ENCODE measurements at places on chromosomes 4 and X.
A peak's percentile ranks its signal among the peaks of the same experiment; 100 is the strongest.

DNA sequence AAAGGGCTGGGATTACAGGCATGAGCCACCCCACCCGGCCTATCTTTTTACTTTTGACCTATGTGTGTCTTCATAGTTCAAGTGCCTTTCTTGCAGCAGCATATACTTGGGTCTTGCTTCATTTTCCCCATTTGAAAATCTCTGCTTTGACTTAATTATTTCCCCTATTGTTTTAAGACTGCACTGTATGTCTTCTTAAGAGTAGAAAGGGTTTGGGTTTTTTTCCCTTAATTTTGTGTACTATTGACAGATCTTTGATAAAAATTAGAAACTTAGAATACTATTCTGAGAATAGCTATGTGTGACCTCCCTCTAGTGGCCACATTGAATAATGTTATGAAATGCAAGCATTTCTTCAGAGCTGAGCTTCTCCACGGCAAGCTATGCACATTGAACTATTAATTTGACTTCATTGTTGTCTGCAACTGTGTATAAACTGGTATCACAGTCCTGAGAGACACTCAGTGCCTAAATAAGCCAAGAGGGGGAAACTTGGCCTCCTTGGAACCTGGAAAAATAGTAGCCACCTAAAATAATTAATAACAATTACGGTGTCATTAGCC lies 8.7 kb upstream of the SLC25A4 start:
- DNase-seq: peak; percentile 39

GRCh38 chr4:47641755-47642154 lies 156.7 kb downstream of the ATP10D start:
- DNase-seq: no peak

GRCh38 chrX:18887825-18888212 lies 96.1 kb downstream of the PHKA2 start:
- DNase-seq: no peak

- no peak for DNase-seq
These were observed 236.9 kb downstream of the TACR3 start for GRCh38 chr4:103482893-103483292.

DNA sequence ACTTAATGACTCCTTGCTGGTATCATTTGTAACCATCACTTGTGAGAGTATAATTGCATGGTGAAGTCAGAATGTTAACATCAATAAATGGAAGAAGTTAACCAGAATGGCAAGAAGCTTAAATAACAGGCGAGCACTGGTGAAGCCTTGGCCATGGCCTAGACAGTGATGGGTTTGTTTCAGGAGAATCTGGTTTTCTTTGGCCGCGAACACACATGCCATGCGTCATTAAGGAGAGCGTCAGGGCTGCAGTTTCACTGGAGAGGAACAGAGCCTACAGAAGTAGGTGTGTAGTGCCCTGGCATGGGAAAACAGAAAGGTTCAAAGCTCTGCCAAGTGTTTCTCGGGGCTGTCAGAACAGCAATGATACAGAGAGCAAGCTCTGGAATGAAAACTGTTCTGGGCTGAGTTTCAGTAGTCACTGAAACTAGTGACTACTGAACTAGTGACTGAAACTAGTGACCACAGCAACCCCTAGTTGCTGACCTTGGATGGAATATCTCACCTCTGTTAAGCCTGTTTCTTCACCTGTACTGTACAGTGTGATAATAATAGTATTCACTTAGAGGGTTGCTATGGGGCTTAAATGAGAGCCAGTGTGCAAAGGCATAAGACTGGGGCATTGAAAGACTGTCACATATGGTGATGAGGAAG lies 93.8 kb downstream of the C4orf51 start:
- peak; percentile 22 for DNase-seq

DNA sequence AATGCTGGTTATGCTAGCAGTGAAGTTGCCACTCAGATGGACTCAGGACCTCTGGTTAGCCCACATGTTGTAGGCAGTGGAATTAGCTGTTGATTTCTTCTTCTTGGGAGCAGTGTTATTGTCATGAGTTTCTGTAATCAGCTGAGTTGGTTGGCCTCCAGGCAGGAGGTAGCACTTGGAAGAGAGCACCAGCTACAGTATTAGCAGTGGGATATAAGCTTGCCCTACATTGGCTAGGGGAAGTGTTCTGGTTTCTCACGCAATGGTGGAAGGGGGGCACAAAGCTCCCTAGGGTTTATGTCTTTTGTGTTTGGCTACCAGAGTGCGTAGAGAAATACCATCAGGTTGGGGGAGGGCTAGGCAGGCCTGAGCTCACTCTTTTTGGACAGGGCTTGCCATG lies 34.0 kb upstream of the UCP1 start:
- no peak for DNase-seq

GRCh38 chrX:68692651-68693050 lies 45.2 kb downstream of the STARD8 start:
- DNase-seq: no peak

- DNase-seq: no peak
These were observed 35.2 kb downstream of the ABLIM2 start for GRCh38 chr4:8123389-8123788.

- no peak for DNase-seq
These were observed 239.1 kb downstream of the NDST4 start for GRCh38 chr4:114874321-114874720.

GRCh38 chr4:8597791-8598190 lies 5.2 kb downstream of the CPZ start:
- no peak for DNase-seq

DNA sequence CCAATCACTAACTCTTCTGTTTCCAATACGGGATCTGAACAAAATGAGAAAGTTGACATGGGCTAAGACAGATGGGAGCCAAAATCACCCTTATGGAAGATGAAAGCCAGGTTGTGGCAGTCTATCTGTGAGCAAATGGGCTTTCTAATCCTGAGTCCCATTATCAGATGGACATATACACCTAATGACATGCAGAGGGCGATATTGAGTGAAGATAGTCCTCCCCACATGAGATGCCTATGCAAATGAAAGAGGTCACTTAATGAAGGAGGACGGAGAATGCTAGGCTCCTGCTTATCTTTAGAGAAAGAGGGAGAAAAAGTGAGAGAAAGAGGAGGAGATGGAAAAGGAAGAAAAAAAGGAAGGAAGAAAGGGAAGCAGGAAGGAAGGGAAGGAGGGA lies 547.5 kb downstream of the NLGN4X start:
- no peak for DNase-seq

- DNase-seq: no peak
These were observed 42.8 kb upstream of the PRDM8 start for GRCh38 chr4:80154545-80154933.

GRCh38 chrX:121160987-121161386 lies 113.6 kb downstream of the GLUD2 start:
- DNase-seq: no peak

GRCh38 chrX:107742700-107743191 lies 32.8 kb downstream of the TSC22D3 start:
- DNase-seq: no peak

GRCh38 chr4:5112333-5113095 lies 61.2 kb downstream of the STK32B start:
- DNase-seq: no peak

- peak; percentile 68 for DNase-seq
These were observed 17.5 kb downstream of the PTTG2 start for GRCh38 chr4:37977471-37978247.

DNA sequence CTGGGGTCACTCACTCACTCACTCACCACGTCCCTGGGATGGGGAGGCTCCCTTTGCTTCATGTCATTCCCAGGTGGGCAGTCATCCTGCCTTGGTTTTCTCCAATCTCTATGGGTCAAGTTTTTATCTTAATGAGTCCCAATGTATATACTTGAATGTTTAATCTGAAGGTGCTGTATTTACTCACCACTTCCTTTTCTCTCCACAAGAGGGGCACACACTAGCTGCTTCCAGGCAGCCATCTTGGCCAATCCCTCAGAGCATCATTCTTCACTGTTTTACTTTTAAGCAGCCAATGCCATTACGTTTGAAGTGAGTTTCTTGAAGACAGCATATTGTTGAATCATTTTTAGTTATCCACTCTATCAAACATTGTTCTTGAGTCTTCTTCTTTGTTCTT lies 153.4 kb upstream of the ARSJ start:
- DNase-seq: no peak

GRCh38 chr4:72418458-72418857 lies 150.6 kb downstream of the ADAMTS3 start:
- peak; percentile 5 for DNase-seq

GRCh38 chr4:186297013-186297645 lies 31.1 kb downstream of the F11 start:
- peak; percentile 49 for DNase-seq

DNA sequence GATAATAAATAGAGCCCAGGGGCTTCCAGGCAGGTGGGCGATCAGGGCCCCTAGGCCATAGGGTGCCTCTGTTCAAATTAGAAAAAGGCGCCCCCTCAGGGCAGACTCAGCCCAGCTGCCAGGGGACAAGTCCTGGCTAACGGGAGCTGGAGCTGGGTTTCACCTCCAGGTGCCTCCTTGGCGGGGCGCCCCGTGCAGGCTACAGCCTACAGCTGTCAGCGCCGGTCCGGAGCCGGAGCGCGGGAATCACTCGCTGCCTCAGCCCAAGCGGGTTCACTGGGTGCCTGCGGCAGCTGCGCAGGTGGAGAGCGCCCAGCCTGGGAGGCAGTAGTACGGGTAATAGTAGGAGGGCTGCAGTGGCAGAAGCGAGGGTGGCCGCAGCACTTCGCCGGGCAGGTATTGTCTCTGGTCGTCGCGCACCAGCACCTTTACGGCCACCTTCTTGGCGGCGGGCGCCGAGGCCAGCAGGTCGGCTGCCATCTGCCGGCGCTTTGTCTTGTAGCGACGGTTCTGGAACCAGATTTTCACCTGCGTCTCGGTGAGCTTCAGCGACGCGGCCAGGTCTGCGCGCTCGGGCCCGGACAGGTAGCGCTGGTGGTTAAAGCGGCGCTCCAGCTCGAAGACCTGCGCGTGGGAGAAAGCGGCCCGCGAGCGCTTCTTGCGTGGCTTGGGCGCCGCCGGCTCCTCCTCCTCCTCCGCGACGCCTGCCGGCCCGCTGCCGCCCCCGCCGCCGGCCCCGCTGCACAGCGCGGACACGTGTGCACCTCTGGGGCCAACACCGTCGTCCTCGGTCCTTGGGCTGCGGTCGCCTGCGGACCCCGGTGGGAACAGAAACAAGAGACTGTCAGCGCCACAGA lies 2.4 kb downstream of the NKX3-2 start:
- no peak for DNase-seq

- no peak for DNase-seq
These were observed 203.2 kb downstream of the HTR2C start for GRCh38 chrX:114787061-114787460.

DNA sequence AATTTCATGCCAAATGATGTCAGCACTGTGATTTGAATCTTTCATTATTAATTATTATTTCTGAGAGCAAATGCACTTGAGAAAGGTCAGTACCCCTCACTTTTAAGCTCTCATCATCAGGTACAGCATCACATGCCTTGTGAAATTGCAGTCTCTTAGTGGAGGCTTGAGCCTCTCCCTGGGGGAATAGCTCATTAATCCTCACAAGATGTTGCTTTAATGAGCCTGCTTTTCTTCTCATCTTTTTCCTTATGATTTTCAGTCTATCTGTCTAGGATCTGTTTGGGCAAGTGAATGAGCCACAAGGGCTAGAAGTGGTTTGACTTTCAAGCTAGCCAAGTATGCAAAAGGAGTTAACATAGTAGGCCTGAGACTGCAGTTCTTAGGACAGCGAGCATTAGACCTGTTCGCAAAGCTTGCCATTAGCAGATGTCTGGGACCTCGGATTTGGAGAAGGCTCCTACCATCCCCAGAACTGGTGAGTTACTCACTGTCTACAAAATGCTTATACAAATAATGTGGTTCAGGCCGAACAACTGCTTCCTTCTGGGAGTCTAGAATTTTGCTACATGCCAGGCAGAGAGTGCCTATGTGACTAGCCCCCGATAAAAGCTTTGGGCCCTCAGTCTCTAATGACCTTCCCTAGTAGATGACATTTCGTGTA lies 174.5 kb downstream of the IL15 start:
- DNase-seq: no peak

GRCh38 chrX:56805399-56805798 lies 76.4 kb downstream of the NBDY start:
- DNase-seq: no peak

DNA sequence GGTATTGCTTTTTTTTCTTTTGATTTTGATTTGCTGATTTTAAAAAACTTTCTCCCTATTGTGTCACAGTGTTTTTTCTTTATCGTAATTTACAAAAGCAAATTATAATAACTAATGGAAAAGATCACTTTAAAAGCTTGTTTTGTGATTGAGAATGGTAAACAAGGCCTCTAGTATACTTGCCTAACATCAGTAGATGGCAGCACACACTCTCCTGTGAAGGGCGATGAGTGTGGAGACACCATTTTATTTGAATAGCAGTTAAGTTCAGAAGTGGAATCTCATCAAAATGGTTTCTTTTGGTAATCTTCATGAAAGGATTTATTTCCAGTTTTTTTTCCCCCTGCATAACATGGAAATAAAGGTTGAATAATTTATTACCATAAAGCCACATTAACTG lies 72.3 kb downstream of the PAK3 start:
- peak; percentile 27 for DNase-seq

DNA sequence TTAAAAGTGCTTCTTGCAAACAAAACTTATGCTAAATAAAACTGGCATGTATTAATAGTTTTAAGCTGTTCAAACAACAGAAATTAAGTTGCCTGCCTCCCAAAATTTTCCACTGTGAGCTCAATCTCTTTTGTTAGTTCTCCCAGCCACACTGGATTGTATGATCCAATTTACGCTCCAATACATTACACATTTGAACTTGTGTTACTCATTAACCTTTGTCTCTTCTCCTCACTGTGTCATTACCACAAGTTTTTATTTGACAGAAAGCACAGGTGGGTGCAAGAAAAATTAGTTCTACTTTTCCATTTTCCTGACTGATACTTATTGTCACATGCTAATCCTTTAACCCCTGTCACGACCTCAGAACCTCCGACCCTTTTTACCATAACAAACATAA lies 55.5 kb downstream of the SHISA3 start:
- no peak for DNase-seq

GRCh38 chrX:123190096-123190495 lies 6.0 kb downstream of the GRIA3 start:
- DNase-seq: no peak

DNA sequence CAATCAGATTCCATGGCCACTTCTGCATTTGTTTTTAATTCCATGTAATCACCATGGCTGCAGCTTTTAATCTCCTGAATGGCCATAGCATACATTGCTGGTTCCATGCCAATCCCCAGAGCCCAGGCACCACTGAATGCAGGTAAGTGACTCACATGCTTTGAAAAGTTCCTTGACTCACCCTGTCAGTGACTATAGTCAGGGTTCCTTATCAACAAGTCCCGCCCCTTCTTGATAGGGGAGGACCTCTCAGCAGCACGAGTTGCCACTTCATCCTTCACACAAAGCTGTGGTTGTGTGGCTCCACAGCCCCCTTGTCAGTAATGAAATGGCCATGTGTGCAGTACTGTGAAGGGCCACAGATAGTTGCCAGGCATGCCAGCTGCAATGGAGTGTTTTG lies 516.6 kb downstream of the PPARGC1A start:
- peak; percentile 16 for DNase-seq

- DNase-seq: no peak
These were observed 104.7 kb upstream of the SMIM10 start for GRCh38 chrX:134886002-134886596.
